ENCODE measurements at places on chromosomes 5 and 9. TPM values are rescaled to one million over a fixed set of nuclear protein-coding genes. Genes with fewer than 3 reads are reported as not detected.
A peak's percentile ranks its signal among the peaks of the same experiment; 100 is the strongest.

HEMGN gene
- 7.5 TPM for total RNA-seq

DNA sequence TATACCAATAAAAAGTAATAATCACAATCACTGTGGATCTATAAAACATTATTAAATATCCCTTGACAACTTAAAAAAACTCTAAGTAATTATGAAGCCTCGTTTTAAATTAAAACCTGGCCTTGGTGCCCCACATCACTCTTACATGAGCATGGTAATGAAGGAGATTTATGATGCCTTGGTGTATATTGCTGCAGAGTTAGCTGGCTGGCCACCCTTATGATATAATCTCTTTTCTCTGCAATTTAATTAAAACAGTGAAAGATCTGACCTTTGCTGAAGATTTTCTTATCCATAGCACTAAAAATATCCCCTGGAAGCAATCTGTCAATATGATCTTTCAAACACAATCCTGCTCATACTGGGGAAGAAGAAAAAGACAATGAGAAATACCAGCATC is 48.8 kb upstream of the PCSK1 start:
- DNase-seq: no peak
- no peak overlapping the region for H3K4me3 ChIP-seq
- H3K27me3 ChIP-seq: no peaks in the 10 kb centered on the region
- H3K4me1 ChIP-seq: no peaks in the 10 kb centered on the region
- H3K27ac ChIP-seq: no peak overlapping the region
- H3K36me3 ChIP-seq: no peaks in the 10 kb centered on the region

- DNase-seq: no peak
- no peaks in the 10 kb centered on the region for H3K36me3 ChIP-seq
- H3K27me3 ChIP-seq: no peaks in the 10 kb centered on the region
- peak overlapping the region; percentile 44 for H3K27ac ChIP-seq
- no peak overlapping the region for H3K4me3 ChIP-seq
- H3K4me1 ChIP-seq: no peaks in the 10 kb centered on the region
Measured at GRCh38 chr9:133258061-133259015, 16.7 kb downstream of the ABO start.

DNA sequence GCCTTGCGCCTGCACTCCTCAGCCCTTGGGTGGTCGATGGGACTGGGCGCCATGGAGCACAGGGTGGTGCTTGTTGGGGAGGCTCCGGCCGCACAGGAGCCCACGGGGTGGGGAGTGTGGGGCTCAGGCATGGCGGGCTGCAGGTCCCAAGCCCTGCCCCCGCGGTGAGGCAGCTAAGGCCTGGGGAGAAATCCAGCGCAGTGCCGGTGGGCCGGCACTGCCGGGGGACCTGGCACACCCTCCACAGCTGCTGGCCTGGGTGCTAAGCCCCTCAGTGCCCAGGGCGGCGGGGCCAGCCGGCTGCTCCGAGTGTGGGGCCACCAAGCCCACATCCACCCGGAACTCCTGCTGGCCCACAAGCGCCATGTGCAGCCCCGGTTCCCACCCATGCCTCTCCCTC is 358.8 kb upstream of the RIOK2 start:
- no peak overlapping the region for H3K4me3 ChIP-seq
- H3K27me3 ChIP-seq: no peaks in the 10 kb centered on the region
- DNase-seq: no peak
- H3K36me3 ChIP-seq: no peaks in the 10 kb centered on the region
- peaks cover 4% of the 10 kb centered on the region for H3K4me1 ChIP-seq

- H3K4me3 ChIP-seq: no peak overlapping the region
- no peaks in the 10 kb centered on the region for H3K36me3 ChIP-seq
- no peak overlapping the region for H3K27ac ChIP-seq
- H3K4me1 ChIP-seq: no peaks in the 10 kb centered on the region
- no peak for DNase-seq
Measured at GRCh38 chr5:68381909-68382308, 166.4 kb downstream of the PIK3R1 start.

DNA sequence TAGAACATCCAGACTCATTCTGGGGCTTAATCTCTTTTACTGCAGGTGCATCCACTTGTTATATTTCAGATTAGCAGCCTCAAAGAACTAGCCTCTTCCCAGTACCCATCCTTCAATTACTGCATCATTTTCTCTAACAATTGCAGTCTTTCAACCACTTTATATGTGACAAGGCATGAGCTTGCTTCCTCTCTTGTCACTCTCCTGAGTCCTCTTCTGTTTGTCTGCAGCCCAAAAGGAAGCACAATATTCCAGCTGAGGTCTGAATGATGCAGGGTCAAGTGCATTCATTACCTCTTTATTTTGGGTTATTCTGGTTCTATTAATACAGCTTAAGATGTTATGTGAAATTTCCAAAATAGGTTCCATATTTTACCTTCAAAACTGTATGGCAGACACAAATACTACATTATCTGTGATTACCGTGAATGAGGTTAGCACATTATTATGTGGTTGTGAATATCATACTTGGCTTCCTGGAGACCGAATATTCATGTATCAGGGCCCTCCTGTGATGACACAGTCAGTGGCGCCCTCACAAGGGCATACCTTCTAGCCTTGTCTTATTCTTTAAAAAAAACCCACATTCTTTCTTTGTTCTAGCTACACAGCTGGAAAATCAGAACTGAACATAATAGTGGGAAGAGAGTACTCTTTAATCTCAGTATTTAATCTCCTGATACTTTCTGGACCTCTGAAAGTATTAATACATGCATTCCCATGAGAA is 323.8 kb downstream of the PDE4D start:
- H3K4me3 ChIP-seq: no peak overlapping the region
- no peaks in the 10 kb centered on the region for H3K27me3 ChIP-seq
- H3K4me1 ChIP-seq: no peaks in the 10 kb centered on the region
- no peak for DNase-seq
- no peaks in the 10 kb centered on the region for H3K36me3 ChIP-seq
- H3K27ac ChIP-seq: no peak overlapping the region

SPATA31D4 gene
- total RNA-seq: not detected

CDX1 gene
- total RNA-seq: not detected

IL13 gene
- total RNA-seq: not detected

CTXN3 gene
- total RNA-seq: not detected

GRCh38 chr5:34510002-34510401 is 146.1 kb upstream of the RAI14 start:
- DNase-seq: no peak
- H3K27ac ChIP-seq: peak overlapping the region; percentile 55

DNA sequence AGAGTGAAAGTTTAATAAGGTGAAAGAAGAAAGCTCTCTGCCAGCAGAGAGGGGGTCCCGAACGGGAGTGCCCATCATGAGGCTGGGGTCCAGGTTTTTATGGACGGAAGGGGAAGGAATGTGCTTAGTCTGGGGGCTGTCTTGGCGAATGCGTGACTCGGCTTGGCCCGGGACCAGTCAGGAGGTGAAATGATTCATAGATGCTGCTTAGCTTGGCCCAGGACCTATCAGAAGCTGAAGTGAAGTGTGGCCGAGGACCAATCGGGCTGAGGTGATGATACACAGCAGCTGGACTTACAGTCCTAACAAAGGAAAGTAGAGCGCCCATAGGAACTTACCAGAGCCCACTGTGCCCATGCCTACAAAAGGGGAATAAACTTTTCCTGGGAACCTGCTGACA is 3.9 kb upstream of the FKTN start:
- H3K4me1 ChIP-seq: peaks cover 6% of the 10 kb centered on the region
- H3K4me3 ChIP-seq: no peak overlapping the region
- no peak overlapping the region for H3K27ac ChIP-seq
- no peaks in the 10 kb centered on the region for H3K36me3 ChIP-seq

SNCB gene
- total RNA-seq: not detected

- H3K27ac ChIP-seq: no peak overlapping the region
- peaks cover 19% of the 10 kb centered on the region for H3K4me1 ChIP-seq
- no peak overlapping the region for H3K4me3 ChIP-seq
- H3K27me3 ChIP-seq: peaks cover 99% of the 10 kb centered on the region
- H3K36me3 ChIP-seq: no peaks in the 10 kb centered on the region
- DNase-seq: no peak
Measured at GRCh38 chr5:3596261-3596825, 711 bp downstream of the IRX1 start.

- no peak overlapping the region for H3K27ac ChIP-seq
- DNase-seq: no peak
- H3K36me3 ChIP-seq: no peaks in the 10 kb centered on the region
- H3K27me3 ChIP-seq: no peaks in the 10 kb centered on the region
- no peak overlapping the region for H3K4me3 ChIP-seq
- H3K4me1 ChIP-seq: no peaks in the 10 kb centered on the region
Measured at GRCh38 chr5:23703940-23704855, 196.8 kb downstream of the PRDM9 start.

- no peaks in the 10 kb centered on the region for H3K27me3 ChIP-seq
- H3K27ac ChIP-seq: no peak overlapping the region
- DNase-seq: no peak
- no peaks in the 10 kb centered on the region for H3K4me1 ChIP-seq
- no peaks in the 10 kb centered on the region for H3K36me3 ChIP-seq
Measured at GRCh38 chr5:111968459-111968858, 211.5 kb upstream of the NREP start.
